ENCODE measurements at places on chromosomes 4 and X.

DNA sequence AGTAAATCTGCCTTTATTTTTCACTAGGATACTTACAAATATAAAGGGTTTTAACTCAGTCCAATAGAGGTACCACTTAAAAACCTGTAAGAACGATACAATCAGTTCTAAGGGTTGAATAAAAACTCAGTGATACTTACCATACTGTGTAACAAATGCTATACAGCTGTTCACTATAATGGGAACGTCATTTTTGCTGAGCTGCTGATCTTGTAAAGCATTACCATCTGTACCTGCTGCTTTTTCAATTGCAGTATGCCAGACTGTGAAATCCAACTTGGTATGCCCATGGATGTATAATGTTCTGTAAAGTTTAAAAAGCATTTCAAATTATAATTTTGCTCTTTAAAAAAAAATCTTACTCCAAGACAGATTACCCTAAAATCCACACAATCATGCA is 111.2 kb downstream of the ARAP2 start:
- DNase-seq, result no peak

- no peak for DNase-seq
These were observed 232.8 kb downstream of the TRIML1 start for GRCh38 chr4:188372058-188372457.

- no peak for DNase-seq
These were observed 7.5 kb downstream of the USP9X start for GRCh38 chrX:41092776-41093175.

DNA sequence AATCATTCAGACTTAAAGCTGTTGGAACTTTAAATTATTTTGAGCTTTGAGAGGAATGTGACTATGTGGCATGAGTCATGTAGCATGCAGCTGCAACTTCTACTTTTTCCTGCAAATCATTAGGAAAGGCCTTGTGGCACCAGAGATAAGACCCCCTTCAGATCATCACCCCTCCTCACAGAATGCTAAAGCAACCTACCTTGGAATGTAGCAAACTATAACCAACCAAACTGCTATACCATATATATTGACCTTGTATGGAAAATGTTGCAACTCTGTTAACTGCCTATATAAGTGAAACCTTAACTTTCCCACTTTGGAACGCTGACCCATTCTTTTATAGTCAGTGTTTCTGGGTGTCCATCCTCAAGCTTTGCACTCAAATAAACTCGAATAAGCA is 32.0 kb downstream of the ATXN3L start:
- DNase-seq, result no peak

GRCh38 chrX:135520022-135520552 is 373 bp upstream of the INTS6L start:
- DNase-seq, result no peak

GRCh38 chr4:65023081-65023480 is 613.8 kb upstream of the TECRL start:
- no peak for DNase-seq

DNA sequence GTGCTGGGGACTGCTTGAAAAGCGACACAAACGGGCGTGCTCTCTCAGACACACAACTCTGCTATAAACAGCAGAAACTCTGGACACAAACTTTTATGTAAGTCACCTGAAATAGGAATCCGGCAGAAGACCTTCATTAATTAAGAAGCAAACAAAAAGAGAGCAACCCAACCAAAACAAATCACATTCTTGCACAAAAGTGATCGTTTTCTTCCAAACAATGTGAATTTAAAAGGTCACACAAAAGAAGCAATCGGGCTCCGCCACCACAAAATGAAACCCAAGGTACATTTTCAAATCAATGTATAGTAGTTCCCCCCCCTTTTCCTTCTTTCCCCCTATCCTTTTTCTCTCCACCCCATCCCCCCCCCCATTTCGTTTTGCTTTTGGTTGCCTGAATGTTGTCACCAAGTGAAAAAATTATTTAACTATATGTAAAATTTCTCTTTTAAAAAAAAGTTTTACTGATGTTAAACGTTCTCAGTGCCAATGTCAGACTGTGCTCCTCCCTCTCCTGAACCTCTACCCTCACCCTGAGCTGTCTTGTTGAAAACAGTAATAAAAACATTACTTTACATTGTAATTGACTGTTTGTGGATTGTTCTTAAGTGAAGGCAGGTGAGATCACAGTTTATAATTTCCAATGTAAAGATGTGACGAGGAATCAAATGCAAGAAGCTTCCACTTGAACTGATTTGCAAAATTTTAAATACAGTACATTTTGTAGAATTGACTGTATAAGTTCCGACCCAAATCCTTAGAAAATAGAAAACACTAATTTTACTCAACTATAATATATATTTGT is 2.4 kb downstream of the MAB21L2 start:
- DNase-seq, result no peak
